AG04450 (cell line): ENCODE measurements at places on chromosomes 1 and 21.

GRCh38 chr1:203178821-203179666 lies 3.4 kb upstream of the MYBPH start:
- no peak for DNase-seq

DNA sequence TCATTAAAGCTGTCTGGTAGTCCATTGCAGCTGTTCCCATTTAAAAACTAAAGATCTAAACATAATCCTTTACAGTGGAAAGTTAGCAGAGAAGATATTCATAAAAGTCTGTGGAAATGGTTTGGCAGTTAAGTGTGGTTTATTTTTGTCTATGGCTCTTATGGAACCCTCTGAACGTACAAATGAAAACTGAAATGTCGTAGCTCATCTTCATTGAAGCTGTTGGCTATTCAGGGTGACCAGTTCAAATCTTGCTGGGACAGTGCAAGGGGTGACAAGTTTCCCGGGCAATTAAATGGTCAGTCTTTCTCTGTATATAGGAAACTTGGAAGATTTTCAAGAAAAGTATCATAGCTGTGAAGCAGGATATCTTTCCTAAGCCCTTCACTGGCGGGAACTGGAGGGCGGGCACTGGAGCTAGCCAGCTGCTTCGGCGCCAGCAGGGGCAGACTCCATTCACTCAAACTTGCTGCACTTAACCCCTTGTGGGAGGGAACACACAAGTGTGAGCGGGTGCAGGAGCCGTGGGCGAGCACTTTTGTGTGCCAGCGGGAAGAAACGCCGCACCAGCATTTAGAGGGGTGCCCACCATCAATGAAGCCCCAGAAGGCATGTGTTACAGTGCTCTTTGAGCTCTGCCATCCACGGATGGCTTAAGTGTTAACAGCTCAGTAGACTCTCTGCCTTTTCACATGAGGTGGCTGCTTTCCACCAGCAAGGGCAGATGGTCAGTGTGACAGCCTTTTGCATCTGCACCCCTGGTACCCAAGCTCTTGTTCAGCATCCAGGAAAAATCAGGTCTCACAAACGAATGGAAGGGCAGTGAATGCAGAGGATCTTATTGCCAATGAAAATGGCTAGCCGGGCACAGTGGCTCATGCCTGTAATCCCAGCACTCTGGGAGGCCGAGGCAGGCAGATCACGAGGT lies 232.1 kb upstream of the KAZN start:
- DNase-seq, result no peak

GRCh38 chr21:43654806-43655489 lies 4.3 kb downstream of the HSF2BP start:
- no peak for DNase-seq

DNA sequence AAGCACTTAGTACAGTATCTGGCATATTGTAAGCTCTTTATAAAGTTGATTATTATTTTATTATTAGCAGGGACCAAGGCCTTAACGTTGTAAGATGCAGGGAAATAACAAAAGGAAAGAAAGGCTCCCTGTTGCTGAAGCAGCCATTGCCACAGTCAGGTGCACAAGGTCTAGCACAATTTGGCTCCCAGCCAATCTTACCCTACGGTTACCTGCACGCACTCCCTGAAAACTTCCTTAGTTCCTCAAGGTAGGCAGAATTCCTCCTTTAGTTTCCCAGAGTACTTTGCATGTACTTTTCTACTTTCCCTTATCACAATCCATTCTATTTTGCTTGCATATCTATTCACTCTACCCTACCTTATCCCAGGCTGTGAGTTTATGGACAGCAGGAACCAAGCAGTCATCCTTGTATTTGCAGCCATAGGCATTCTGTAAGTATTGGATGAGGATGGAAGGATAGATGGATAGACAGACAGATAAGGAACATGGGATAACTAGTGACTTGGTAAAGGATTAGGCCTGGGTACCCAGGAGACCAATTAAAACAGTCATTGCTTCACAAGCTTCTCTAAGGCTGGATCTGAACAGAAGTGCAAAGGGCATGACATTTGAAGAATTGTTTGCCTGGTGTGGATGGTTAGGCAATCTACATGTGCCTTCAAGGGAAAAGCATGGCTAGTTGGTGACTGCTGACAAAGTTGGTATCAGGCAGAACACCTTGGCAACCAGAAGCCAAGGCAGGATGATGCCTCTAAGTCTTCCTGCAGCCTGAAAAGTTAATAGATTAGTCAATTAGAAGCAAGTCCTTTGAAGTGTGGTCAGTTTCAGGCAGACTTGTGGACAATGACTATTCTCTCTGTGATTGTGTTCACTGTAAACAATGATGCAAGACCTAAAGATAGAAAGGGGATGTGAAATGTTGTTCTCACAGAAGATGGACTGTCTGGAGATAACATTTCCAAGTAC lies 20.8 kb upstream of the JAK1 start:
- no peak for DNase-seq

DNA sequence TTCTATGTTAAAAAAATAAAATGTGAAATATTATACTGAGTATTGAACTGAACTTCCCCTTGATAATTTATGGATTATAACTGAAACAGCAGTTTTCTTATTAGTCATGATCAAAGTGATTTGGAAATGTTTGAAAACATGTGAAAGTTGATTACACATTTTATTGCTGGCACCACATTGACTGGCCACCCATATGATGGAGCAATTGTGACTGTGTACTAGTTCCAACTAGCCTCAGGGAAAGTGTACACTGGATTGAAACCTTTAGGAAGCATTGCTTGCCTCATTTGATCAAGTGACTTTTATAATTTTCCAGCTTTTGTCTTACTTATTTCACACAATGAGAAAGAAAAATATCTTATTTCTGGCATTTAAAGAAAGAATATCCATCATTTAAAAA lies 128.0 kb upstream of the ADGRL2 start:
- DNase-seq, result no peak

DNA sequence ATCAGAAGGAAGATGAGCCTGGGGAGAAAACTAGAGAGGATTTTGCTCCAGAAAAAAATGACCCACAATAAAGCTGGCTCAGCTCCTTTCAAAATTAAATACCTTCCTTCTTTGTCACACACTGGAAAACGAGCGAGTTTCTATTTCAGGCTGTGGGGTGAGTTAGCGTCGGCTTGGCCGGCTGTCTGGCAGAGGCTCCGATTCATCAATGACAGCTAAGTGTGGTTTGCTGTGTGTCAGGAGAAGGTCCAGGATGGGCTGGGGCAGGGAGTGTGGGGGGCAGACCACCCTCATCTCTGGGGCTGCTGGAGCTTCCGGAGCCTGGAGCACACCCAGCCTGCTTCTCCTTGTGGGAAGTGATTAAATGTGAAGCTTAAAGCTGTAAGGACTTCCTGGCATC lies 120.2 kb downstream of the ETS2 start:
- DNase-seq, result peak; percentile 55

GRCh38 chr1:26541816-26542711 lies 12.5 kb downstream of the RPS6KA1 start:
- peak; percentile 21 for DNase-seq

DNA sequence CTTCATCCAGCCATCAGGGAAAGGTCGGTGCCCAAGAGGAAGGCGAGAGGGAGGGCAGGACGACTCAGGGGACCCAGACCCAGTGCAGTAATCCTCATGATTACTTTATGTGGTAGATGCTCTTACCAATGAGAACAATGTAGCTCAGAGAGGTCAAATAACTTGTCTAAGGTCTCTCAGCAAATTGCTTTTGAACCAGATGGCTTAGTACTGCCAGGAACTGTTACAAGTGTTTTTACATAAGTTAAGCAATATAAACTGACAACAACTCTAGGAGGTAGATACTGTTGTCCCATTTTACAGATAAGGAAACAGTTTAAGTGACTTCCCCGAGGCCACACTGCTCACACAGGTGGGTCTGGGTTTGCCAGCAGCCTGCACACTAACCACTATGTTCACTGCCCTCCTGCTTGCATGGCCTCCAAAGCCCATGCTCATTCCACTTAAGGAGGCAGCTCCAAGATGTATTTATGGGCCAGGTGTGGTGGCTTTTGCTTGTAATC lies 111.7 kb downstream of the LACTBL1 start:
- DNase-seq, result no peak

- no peak for DNase-seq
Observed at GRCh38 chr1:91005285-91005684, 16.6 kb downstream of the ZNF644 start.

GRCh38 chr21:44548381-44548780 lies 2.9 kb downstream of the KRTAP10-2 start:
- no peak for DNase-seq
